Omental fat pad (tissue), 4 donors: ENCODE measurements at places on chromosomes 16 and 17. TPM values are rescaled to one million over a fixed set of nuclear protein-coding genes. Genes with fewer than 3 reads are reported as not detected.

Gene MYH3
- total RNA-seq = 2.6 TPM

Gene TNK1
- total RNA-seq = 3.5 TPM

Gene SHBG
- total RNA-seq = 2.5 TPM

Gene ZNF286A
- 11.9 TPM for total RNA-seq

Gene STX1B
- total RNA-seq = 0.47 TPM

Gene ICAM2
- 141 TPM for total RNA-seq

DNA sequence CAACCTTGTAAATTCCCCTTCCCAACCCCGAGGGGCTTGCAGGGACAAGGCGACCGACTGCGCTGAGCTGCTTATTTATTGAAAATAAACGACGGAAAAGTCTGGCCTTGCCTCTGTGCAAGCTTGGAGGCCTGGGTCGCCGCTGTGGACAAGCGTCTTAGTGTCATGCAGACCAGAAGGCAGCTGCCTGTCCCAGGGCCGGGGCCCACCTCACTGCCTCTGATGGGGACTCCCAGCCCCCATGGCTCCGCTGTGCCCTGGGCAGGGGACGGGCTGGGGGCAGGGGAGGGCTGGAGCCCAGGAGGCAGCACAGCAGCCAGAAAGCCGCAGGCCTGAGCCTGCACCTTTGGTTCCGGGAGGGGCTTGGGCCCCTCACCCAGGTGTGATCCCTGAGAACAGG, 20.7 kb downstream of the RABEP2 start:
- no peak for DNase-seq

GRCh38 chr16:85888405-85889331, 10.3 kb upstream of the IRF8 start:
- no peak for DNase-seq

DNA sequence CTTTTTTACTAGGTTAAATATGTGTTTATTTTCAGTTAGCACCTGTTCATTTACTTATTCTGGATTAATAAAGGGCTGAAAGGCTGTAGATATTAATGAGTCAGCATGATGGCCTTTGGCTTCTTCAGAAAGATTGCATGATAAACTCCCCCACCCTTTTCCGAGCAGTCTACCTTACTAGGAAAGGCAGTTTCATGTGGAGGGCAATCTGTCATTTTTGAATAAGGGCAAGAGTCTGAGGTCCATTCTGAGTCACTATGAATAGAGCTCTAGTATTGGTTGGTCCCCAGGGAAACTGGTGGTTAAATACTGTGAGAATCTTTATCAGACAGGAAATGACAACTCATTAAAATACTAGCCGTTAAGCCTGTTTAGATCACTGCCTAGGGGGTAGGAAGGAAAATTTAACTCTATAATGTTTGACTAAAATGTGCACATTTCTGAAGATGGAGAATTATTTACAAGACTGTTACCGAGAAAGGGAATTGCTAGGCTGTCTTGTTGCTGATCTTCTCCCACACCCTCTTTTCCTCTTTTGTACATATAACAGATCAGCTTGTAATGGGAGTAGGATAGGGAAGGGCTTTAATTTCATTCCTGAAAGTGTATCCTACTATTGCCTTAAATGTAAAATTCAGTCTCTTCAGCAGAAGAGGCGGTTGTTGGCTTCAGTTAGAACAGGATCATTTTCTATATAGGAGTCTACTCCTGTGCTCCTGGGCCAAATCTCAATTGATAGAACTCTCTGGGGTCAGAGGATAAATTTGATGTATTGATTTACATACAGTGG, 63.3 kb downstream of the TUBD1 start:
- DNase-seq = no peak

- DNase-seq = no peak
These were observed 8.4 kb upstream of the MTSS2 start for GRCh38 chr16:70694088-70694867.

DNA sequence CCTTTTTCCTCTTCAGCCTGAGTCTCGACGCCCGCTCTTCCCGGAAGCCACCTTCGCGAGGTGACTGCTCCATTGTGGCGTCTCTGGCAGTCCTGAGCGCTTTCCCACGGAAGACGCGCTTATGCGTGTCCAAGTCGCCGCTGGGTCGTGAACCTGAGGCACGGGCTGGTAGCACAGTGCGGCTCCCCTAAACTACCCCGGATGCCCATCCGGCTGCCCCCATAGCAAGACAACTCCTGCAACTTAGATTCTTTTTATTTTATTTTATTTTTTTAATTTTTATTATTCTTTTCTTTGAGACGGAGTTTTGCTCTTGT, 2.1 kb upstream of the ESRP2 start:
- no peak for DNase-seq

DNA sequence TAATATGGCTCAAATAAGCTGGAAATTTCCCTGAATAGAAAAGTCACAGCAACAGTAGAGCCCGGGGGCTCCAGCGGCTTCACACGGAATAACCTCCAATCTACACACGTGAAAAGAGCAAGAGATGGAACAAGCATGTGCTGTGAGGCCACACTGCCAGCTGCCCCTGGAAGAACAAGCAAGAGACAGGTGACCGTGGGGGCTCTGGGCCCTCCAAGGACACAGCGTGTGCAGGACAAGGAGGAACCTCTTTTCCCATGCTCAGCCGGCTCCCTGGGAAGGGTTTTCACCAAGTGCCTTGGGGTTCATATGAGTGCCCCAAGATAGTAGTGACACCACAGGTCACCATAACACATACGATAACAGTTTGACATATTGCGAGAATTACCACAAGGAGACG, 110.2 kb upstream of the ZNF750 start:
- DNase-seq = no peak

- DNase-seq = no peak
These were observed 116.5 kb downstream of the ANKFN1 start for GRCh38 chr17:56269556-56270389.

GRCh38 chr16:13969711-13970110, 49.8 kb downstream of the ERCC4 start:
- DNase-seq = no peak
